ENCODE measurements at places on chromosomes 13 and 19.
A peak's percentile ranks its signal among the peaks of the same experiment; 100 is the strongest.

GRCh38 chr13:48001114-48001881 lies at the start of gene SUCLA2:
SUCLA2 (minus strand) TSS chr13:48001273; CDS start chr13:48001269, 4 bp downstream.
- DNase-seq, result peak; percentile 88

DNA sequence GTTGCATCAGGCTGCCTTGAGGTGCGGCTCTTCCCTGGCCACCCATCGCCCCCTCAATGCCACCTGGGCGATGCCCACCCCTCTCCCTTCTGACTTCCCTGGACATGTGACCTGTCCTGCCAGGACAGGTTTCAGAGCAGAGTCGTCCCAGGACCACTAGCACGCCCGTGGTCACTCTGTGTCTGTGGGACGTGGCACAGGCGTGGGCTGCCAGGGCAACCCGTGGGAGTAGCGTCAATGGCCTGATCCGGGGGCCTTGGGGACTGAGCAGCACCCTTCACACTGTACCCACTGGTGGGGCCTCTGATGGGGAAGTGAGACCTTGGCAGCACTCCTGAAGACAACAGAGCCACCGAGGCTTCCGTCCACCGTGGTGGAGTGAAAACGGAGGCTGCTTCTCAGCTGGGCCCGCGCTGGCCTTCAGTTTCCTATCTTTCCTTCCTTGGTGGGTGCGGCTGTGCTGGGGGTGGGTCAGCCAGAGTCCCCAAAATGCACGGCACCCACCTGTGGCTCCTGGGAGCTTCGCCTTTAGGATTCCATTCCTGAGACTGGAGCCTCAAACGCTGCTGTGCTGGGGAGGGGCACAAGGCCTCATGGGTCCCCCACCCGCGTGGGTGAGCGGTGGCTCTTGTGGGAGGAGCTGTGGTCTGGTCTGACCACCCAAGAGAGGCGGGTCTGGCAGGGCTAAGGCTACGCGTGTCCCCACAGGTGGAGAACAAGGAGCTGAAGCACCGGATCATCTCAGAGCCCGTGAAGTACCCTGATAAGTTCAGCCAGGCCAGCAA lies 26.7 kb upstream of the TMEM255B start:
- DNase-seq, result no peak

GRCh38 chr13:27423333-27423732 lies 1.1 kb upstream of the GTF3A start:
- no peak for DNase-seq

- DNase-seq, result no peak
Measured at GRCh38 chr13:52712385-52712784, 27.2 kb downstream of the CNMD start.

- no peak for DNase-seq
Measured at GRCh38 chr13:42728507-42729180, 52.7 kb upstream of the FAM216B start.

DNA sequence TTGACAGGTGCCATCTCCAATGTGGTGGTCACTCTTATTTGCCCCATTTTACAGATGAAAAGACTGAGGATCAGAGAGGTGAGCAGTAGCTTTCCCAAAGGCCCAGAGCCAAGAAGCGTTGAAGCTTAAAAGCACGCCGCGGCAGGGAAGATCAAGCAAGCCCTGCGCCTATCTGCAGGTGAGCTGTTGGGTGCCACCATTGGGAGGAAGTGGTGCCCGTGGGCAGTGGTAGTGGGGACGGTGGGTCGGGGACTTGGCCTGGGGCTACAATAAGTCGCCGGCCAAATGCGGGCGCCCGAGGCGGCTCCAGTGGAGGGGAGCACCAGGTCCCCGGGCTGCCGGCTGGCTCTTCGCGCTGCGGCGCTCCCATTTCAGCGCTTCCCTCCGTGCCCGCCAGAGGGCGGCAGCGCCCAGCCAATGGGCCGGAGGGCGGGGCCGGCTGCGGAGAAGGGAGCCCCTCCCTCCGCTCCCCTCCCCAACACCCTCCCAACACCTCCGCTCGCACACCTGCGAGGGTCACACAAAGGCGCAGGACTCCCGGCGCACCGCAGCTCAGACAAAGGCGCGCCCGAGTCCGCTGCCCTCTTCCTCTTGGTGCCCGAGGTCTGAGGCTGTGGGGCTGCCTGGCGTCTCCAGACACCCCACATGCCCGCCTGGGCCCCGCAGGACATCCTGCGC lies 744 bp upstream of the POU2F2 start:
- peak; percentile 79 for DNase-seq

GRCh38 chr19:4951656-4952055 lies 17.3 kb upstream of the KDM4B start:
- DNase-seq, result no peak

DNA sequence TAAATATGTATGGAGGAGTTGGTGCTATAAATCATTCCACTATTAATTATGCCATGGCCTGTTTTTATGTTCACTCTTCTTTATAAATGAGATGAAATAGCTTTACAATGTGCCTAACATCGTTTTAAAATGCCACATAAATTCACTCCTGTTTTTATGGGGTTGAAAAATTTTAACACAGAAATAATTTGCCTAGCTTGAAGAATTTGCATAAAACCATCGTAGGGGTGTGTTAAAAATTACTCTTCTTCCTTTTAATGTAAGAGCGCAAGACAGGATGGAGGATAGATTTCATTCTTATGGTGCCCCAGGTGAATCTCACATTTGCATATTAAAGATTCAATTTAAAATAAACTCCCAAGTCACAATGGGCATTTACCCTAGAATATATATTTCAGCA lies 447.8 kb downstream of the OXGR1 start:
- no peak for DNase-seq

- DNase-seq, result no peak
Measured at GRCh38 chr13:98313023-98313921, 136.2 kb upstream of the RNF113B start.

- DNase-seq, result no peak
Measured at GRCh38 chr13:97228850-97229521, 6.9 kb downstream of the MBNL2 start.

DNA sequence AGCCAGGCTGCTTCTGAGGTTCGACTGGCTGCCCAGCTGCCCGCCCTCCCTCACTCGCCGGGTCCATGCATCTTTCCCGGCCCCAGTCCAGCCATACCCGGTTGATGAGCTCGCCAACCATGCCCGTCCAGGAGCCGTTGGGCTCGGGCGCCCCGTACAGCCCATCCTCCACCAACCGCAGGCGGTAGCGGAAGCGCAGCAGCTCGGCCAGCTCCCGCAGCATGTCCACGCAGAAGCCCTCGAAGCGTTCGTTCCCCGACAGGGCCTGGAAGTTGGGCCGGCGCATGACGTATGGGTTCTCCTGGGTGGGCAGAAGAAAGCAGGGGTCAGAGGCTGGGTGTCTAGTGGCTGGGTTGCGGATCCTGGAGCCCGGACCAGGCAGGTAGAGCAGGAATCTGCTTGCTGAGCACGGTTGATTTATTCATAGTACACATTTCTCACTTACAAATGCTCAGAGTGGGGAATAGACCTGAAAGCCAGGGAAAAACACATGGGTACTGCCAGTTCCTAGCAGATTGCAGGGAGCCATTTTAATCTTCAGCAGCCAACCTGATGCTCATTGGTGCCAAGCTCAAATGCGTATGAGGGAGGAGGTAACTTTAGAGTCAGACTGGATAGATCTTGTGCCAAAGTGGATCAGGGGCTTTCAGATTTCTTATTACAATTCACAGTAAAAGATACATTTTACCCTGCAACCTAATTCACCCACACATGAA lies 27.4 kb downstream of the GRIK5 start:
- no peak for DNase-seq

GRCh38 chr19:42445948-42446347 lies 3.2 kb upstream of the CXCL17 start:
- DNase-seq, result no peak

GRCh38 chr19:41325947-41326706 lies 16.2 kb downstream of the CCDC97 start:
- no peak for DNase-seq

- peak; percentile 89 for DNase-seq
Measured at GRCh38 chr19:46076951-46077814, 36.4 kb upstream of the IGFL4 start.

DNA sequence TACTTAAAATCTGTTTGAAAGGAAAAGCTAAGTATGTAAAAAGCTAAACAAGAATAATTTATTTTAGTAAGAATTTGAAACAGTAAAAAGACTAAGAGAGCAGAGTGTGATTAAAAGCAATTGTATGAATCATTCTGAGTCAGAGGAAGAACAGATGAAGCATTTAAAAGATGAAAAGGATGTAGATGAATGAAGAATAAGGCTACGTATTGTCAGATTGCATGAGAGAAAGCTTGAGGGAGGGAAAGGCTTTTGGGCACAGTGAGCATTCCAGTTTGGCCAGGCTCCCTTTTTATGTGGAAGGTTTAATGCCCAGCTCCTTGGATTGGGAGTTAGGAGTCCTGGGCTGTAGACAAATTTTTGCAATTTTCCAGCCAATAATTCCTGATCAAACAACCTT lies 117.7 kb downstream of the FREM2 start:
- no peak for DNase-seq

DNA sequence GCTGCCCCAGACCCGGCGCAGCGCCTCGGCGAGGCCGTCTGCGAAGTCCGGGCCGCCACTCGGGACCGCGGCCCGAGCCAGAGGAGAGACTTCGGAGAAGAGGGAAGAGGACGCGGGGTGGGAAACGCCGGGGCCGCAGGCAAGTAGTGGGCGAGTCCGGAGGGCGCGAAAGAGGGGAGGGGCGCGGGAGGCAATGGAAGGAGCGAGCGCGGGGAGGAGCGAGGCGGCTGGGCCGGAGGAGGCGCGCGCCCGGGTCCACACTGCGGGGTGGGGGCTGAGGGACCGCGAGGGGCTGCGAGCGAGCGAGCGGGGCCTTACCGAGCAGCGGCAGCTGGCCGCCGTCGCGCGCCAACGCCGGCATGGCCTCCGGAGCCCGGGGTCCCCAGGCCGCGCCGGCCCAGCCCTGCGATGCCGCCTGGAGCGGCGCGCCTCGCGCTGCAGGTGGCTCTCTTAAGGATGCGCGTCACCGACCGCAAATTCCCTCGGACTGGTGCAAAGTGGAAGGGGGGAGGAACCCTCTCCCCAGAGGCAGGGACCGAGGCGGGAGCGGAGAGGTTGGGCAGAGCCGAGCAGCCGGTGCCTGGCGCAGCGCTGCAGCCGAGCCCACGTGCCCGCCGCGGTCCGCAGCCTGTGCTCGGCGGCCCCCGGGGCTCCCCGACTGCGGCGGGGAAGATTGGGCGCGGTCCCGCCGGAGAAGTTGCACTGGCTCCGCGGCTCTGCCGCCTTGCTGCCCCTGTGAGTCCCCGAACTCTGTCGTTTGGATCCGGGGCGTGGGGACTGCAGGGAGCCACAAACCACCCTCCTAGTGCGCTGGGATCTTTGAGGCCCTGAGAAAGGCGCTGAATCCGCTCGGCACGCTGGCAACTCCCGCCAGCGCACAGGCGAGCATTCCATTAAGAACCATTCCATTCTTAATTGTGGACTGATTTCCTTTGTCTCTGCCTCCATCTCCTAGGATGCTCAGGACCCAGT lies at the start of gene FLT3:
Gene FLT3 (minus strand): TSS at position 427 of the 972 bp plus-strand sequence. CDS start 66 bp downstream, at position 361.
- DNase-seq, result peak; percentile 92

DNA sequence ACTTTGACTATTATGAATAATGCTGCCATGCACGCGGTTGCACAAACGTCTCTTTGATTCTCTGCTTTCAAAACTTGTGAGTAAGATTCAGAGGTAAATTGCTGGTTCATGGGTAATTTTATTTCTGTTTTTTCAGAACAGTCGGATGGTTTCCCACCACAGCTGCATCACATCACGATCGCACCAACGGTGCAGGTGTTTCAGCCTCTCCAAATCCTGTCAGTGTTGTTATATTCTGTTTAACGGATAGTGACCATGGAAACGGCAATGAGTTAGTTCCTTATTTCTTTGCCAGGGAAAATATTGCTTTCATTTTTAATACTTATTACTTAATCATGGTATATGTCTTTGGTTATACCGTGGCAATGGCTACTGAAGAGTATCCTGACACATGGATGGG lies 19.1 kb upstream of the ZNF835 start:
- no peak for DNase-seq

DNA sequence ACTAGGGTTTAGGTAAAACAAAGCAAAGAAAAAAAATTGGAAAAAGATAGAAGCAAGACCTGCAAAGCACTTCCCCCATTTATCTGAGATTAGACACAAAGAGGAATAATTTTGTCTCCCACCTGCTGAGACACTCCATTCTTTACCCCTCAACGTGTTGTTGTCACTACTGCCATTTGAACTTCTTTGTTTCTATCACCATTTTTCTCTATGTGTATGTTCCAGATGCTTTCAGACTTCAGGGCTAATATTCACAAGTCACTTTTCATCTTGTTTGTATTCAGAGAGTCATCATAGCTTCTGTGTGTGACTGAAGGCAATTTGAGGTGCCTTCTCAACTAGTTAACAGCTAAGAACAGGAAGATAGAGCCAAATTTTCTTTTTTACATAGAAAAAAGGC lies 512.5 kb downstream of the TBC1D4 start:
- DNase-seq, result no peak

DNA sequence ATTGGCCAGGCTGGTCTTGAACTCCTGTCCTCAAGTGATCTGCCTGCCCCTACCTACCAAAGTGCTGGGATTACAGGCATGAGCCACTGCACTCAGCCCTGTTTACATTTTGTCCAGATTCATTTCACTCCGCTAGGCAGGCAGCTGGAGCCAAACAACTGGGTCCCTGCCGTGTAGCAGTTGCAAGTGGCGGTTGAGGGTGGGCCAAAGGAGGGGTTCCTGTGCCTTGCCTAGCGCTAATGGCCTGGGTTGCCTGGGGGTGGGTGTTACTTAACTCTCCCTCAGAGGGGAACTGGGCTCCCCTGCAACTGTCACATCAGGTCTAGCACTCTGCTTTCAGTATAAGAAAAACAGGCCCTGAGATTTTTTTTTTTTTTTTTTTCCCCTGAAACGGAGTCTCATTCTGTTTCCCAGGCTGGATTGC lies 7.4 kb downstream of the ACP5 start:
- DNase-seq, result peak; percentile 68

GRCh38 chr13:79112016-79112415 lies 294.0 kb downstream of the RBM26 start:
- no peak for DNase-seq

DNA sequence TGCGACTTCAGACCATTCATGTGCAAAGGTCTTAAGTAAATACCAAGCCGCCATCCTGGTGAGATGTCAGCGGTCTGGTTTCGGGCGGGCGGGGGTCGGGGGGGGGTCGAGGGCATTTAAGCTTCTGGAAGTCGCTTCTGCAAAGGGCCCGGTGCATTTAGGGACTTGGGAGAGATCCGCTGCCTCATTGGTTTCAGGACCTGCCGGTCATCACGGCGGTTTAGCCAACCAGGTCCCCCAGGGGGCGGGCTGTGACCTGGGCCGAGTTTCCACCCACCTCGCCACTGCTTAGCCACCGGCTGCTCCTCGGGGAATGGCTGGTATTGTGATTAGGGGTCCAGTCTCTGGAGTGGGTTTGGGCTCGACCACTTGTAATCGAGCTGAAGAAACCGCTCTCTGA lies 7.8 kb downstream of the ANKLE1 start:
- peak; percentile 55 for DNase-seq

DNA sequence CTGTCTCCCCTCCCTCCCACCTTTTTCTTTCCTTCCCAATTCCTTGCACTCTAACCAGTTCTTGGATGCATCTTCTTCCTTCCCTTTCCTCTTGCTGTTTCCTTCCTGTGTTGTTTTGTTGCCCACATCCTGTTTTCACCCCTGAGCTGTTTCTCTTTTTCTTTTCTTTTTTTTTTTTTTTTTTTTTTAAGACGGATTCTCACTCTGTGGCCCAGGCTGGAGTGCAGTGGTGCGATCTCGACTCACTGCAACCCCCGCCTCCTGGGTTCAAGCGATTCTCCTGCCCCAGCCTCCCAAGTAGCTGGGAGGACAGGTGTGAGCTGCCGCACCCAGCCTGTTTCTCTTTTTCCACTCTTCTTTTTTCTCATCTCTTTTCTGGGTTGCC lies 6.9 kb downstream of the MYADM start:
- no peak for DNase-seq

Data from KBM-7 (cell line).